Hepatocyte (in vitro differentiated cells): ENCODE measurements at places on chromosomes 6 and 20. TPM values are rescaled to one million over a fixed set of nuclear protein-coding genes. Genes with fewer than 3 reads are reported as not detected.

DNA sequence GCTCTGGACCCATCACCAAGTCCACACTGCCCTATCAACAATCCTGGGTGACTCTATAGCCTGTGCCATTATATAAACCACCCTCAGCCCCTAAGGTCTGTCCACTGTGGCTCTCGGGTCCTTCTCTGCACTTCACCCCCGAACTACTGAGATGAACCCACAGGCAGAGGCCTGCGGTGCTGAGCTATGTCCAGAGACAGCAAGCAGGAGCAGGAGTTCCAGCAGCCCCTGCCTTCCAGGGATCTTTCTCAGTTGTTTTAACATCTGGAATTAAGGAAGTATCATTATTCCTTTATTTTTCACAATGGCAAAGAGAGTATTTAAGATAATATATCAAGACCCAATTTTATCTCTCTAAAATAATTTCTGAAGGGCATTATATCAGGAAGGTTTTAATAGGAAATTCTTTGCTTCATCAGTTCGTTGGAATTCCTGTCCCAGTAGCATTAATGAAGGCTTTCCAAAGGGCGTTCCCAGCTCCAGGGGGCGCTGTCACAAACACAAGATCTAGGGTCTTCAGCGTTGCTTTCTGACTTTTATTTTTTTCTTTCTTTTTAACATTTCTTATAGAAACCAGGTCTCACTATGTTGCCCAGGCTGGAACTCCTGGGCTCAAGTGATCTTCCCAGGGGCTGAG lies 27.3 kb downstream of the RRBP1 start:
- peak; percentile 64 for DNase-seq

PDYN gene
- not detected in 2 replicates for total RNA-seq

GRCh38 chr6:21594416-21595281 lies 1.1 kb downstream of the SOX4 start:
- peak; percentile 63 for DNase-seq

DNA sequence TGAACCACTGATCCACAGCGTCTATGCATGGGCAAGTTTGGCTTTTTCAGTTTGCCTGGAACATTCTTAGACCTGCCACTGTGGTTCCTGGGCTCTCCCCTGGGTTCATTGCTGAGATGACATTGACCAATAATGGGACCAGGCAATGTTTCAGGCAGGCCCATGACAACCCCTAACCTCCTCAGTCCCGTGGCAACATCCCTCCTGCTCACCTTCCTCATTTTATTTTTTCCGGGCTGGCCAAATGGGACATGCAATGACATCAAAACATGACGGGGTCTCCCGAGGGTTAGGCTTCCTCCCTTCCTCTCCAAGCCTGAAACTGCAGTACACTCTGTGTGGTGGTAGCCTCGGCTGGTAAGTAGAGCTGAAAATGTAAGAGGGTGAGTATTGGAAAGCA lies 234.0 kb upstream of the RREB1 start:
- no peak for DNase-seq

GSTA2 gene
- 402 and 441 TPM in 2 replicates for total RNA-seq

BLCAP gene
- 71.9 TPM in 2 replicates for total RNA-seq

DNA sequence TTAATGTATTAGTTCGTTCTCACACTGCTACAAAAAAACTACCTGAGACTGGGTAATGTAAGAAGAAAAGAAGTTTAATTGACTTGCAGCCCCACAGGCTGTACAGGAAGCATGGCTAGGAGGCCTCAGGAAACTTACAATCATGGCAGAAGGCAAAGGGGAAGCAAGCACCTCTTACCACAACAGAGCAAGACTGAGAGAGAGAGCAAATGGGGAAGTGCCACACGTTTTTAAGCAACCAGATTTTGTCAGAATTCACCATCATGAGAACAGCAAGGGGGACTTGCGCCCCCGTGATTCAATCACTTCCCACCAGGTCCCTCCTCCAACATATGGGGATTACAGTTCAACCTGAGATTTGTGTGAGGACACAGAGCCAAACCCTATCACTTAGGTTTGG lies 70.8 kb upstream of the SRSF6 start:
- DNase-seq: no peak

GRCh38 chr6:56802584-56802983 lies 152.3 kb upstream of the BEND6 start:
- no peak for DNase-seq

FUCA2 gene
- 117 TPM in 2 replicates for total RNA-seq

DNA sequence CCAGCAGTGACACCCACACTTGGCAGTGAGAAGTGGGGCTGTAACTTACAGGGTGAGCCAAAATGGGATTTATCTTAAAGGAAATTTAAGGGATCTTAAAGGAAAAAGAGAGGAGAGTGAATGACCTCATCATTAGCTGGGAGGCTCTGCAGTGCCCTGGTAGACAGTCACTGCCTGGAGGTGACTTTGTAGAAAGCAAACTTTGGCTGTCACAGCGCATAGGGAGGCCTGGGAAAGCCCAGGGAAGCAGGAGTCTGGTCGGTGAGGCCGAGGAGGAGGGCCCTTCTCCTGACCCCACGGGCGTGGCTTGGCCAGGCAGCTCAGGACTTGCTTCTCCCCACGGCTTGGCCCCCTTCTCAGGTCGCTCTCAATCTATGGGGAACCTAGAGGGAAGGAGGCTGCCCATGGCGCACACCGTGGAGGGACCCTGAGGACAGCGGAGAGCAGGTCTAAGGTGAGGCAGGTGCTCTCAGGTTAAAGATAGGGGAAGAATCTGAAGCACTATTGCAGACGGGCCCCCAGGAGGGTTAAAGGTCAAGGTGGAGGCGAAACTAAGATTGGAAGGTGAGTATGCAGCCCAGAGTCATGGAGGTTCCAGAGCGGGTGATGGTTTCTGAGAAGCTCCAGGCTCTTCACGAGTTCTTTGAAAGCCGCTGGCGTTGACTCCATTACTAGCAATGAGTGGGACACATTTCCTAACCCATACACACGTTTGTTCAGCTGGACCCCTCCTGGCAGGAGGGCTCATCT lies 15.6 kb upstream of the RIPK1 start:
- DNase-seq: peak; percentile 26

TP53TG5 gene
- not detected in 2 replicates for total RNA-seq

DNA sequence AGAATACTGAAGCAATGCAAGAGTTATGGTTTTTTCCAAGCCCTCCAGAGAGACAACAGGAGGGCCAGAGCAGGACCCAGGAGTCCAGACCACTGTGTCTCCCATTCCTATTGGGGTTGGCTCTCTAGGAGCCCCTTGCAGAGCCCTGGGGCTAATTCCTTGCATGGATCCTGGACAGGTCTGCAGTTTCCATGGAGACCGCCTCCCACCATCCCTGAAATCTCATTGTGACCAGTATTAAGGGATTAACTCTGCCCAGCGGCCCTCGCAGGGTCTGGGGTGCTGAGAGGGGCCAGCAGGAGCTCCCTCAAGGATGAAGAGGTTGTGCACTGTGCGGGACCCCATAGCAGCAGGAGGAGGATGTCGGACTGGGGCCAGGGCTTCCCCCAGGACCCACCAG lies 34.8 kb downstream of the HNF4A start:
- DNase-seq: no peak

GRCh38 chr20:50464026-50464724 lies 46.0 kb upstream of the PTPN1 start:
- peak; percentile 70 for DNase-seq
